ENCODE measurements at places on chromosomes 11 and 22. TPM values are rescaled to one million over a fixed set of nuclear protein-coding genes. Genes with fewer than 3 reads are reported as not detected.
A peak's percentile ranks its signal among the peaks of the same experiment; 100 is the strongest.

The HBG2 gene
- polyA plus RNA-seq, result not detected

The KCTD17 gene
- polyA plus RNA-seq, result 8.4 TPM

The MPZL3 gene
- polyA plus RNA-seq, result 4.2 TPM

The PHOX2A gene
- not detected for polyA plus RNA-seq

The PAAF1 gene
- polyA plus RNA-seq, result 12.9 TPM

The GRIA4 gene
- not detected for polyA plus RNA-seq

The GLYAT gene
- polyA plus RNA-seq, result not detected

The SAA2 gene
- not detected for polyA plus RNA-seq

The XBP1 gene
- polyA plus RNA-seq, result 215 TPM

GRCh38 chr11:87425391-87425790 is 387.7 kb downstream of the TMEM135 start:
- H3K27ac ChIP-seq, result no peak overlapping the region
- H3K27me3 ChIP-seq, result no peaks in the 10 kb centered on the region
- H3K36me3 ChIP-seq, result no peaks in the 10 kb centered on the region

GRCh38 chr11:65873318-65874156 is 937 bp upstream of the EFEMP2 start:
- peaks cover 20% of the 10 kb centered on the region for H3K4me1 ChIP-seq
- no peaks in the 10 kb centered on the region for H3K36me3 ChIP-seq
- DNase-seq, result peak; percentile 92
- H3K4me3 ChIP-seq, result peak overlapping the region; percentile 79

DNA sequence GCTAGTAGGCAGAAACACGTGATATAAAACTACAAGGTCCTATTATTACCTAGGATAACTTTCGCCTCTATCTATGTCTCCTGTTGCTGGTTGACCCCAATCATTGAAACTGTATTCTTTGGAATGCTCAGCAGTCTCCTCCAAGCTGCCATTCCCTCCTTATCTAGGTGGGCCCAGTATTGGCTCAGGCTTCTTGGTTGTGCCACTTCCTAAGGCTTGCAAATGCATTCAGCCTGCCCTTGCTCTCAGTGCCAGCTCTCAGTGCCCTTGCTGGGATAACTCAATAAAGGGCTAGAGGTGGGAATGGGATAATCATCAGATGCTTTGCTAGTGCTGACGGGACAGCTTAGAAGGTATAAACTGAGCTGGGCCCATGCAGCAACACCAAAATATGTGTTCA is 13.6 kb downstream of the CD44 start:
- no peak for DNase-seq
- peaks cover 9% of the 10 kb centered on the region for H3K4me1 ChIP-seq
- H3K36me3 ChIP-seq, result peaks cover 93% of the 10 kb centered on the region
- H3K27ac ChIP-seq, result no peak overlapping the region

DNA sequence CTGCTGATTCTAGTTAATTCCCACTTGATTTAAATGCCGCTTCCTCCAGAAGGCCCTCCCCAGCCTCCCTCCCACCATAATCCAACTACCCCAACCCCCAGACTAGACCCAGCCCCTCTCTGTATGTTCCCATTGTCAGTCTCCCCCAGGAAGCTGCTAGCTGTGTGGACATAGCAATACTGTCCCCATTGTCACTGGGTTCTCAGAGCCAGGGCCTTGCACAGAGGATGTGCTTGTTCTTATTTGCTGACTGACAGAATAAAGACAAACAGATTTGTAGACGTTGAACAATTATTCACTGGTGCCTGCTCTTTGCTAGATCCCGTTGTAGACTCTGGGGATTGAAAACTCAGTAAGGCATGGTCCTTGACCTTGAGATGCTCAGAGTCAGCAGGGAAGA is 45.7 kb upstream of the NAV2 start:
- no peaks in the 10 kb centered on the region for H3K36me3 ChIP-seq
- H3K27ac ChIP-seq, result no peak overlapping the region
- no peak overlapping the region for H3K4me3 ChIP-seq
- no peak for DNase-seq
- peaks cover 22% of the 10 kb centered on the region for H3K4me1 ChIP-seq

GRCh38 chr11:19244084-19244483 is 3.3 kb upstream of the E2F8 start:
- DNase-seq, result peak; percentile 62
- H3K36me3 ChIP-seq, result no peaks in the 10 kb centered on the region
- peaks cover 45% of the 10 kb centered on the region for H3K4me1 ChIP-seq
- H3K27ac ChIP-seq, result no peak overlapping the region

DNA sequence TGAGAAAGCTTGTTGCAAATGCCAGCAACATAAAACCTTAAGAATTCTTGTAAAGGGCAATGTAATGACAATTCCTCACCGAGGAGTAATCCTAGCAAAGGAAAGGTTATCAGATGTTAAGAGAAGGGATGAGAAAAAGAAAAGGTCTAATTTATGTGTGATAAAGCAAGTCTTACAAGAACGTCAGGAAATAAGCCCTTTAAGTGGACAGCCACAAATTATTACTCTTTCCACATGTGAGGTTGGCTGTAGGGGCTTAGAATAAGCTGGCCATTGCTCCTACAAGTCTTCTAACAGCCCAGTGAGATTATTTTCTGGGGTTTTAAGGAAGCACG is 9.3 kb downstream of the LAYN start:
- no peaks in the 10 kb centered on the region for H3K4me1 ChIP-seq
- H3K36me3 ChIP-seq, result no peaks in the 10 kb centered on the region
- no peak for DNase-seq
- H3K27me3 ChIP-seq, result no peaks in the 10 kb centered on the region

GRCh38 chr11:71198141-71198822 is 54.1 kb downstream of the SHANK2 start:
- DNase-seq, result no peak
- no peak overlapping the region for H3K4me3 ChIP-seq
- no peaks in the 10 kb centered on the region for H3K36me3 ChIP-seq
- H3K4me1 ChIP-seq, result no peaks in the 10 kb centered on the region
- no peaks in the 10 kb centered on the region for H3K27me3 ChIP-seq
- no peak overlapping the region for H3K27ac ChIP-seq

DNA sequence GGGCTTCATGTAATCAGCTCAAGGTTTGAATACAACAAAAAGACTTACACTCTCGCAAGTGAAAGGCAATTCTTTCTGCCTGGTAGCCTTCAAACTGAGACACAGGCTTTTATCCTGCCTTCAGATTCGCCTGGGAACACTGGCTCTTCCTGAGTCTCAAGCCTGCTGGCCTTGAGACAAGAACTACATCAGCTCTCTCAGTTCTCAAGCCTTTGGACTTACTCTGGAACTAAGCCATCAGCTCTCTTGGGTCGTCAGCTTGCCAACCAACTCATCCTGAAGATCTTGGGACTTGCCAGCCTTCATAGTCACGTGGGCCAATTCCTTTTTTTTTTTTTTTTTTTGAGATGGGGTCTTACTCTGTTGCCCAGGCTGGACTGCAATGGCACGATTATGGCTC is 35.7 kb upstream of the LRRC10B start:
- H3K4me3 ChIP-seq, result no peak overlapping the region
- DNase-seq, result no peak
- H3K4me1 ChIP-seq, result no peaks in the 10 kb centered on the region
- H3K27ac ChIP-seq, result no peak overlapping the region
- H3K36me3 ChIP-seq, result peaks cover 45% of the 10 kb centered on the region

- H3K27me3 ChIP-seq, result no peaks in the 10 kb centered on the region
- DNase-seq, result no peak
- no peak overlapping the region for H3K27ac ChIP-seq
- H3K4me3 ChIP-seq, result no peak overlapping the region
- H3K36me3 ChIP-seq, result no peaks in the 10 kb centered on the region
Measured at GRCh38 chr11:26399336-26399735, 67.4 kb downstream of the ANO3 start.

- no peak overlapping the region for H3K4me3 ChIP-seq
- no peak for DNase-seq
- H3K27ac ChIP-seq, result no peak overlapping the region
- H3K36me3 ChIP-seq, result no peaks in the 10 kb centered on the region
- H3K27me3 ChIP-seq, result peaks cover under 1% of the 10 kb centered on the region
- no peaks in the 10 kb centered on the region for H3K4me1 ChIP-seq
Measured at GRCh38 chr11:17702876-17703275, 16.5 kb upstream of the MYOD1 start.

DNA sequence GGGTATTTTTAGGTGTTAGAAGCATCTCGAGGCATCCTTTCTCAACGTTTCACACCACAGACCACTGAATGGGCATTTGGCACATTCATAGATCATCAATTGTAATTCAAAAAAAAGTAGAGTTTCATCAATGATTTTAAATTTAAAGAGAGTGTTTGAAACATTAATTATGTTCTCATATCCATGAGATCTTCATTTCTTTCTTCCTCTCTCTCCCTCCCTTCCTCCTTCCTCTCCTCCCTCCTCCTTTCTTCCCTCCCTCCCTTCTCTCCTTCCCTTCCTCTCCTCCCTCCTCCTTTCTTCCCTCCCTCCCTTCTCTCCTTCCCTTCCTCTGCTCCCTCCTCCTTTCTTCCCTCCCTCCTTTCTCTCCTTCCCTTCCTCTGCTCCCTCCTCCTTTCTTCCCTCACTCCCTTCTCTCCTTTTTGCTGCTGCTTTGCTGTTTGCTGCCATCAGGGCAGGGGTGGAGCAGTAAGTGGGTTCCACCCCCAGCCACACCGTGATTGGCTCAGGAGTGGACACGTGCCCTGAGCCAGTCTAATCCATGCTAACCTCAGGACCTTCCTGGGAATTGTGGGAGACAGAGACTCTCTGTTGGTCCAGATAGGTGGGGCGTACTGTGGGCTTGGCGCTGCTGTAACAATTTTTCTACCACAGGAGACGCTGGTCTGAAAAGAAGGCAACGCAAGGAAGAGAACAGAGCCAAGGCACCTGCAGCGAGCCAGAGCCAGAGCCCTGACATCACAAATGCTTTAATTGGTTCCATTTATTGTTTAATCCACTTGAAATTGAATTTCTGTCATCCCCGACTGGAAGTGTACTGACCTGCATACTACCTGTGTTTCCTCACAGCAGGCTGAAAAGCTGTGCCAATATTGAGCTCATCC is 33.7 kb upstream of the APOBEC3A start:
- H3K36me3 ChIP-seq, result no peaks in the 10 kb centered on the region
- H3K4me1 ChIP-seq, result peaks cover 7% of the 10 kb centered on the region
- H3K27ac ChIP-seq, result no peak overlapping the region
- peaks cover 20% of the 10 kb centered on the region for H3K27me3 ChIP-seq
- DNase-seq, result no peak
- H3K4me3 ChIP-seq, result no peak overlapping the region

DNA sequence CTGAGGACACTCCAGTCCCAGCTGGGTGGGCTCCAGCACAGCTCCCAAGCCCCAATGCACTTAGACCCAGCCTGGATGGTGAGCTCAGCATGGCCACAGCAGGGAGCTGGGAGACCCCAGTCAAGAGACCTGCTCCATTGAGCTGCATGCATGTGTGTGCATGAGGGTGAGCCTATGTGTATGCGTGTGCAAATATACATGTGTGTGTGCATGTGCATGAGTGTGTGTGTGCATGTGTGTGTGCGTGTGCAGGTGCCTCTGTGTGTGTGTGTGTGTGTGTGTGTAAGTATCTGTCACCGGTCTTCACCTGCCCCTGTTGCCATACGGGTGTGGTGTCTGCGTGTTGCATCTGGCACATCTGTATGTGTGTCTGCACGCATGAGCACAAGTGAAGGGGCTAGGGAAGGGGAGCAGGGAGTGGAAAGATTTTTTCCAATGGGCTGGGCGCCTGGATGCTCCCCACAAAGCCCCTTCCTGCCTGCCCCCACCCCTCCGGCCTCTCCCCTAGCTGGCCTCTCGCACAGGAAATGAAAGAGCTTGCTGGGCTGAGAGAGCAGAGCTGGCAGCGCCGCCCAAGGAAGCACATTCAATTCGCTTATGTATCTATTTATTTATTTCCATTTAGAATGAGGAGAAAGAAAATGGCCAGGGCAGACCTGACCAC is 4.1 kb downstream of the TSPAN32 start:
- no peaks in the 10 kb centered on the region for H3K27me3 ChIP-seq
- H3K27ac ChIP-seq, result peak overlapping the region; percentile 51
- no peaks in the 10 kb centered on the region for H3K36me3 ChIP-seq
- peak; percentile 25 for DNase-seq
- peaks cover 53% of the 10 kb centered on the region for H3K4me1 ChIP-seq

DNA sequence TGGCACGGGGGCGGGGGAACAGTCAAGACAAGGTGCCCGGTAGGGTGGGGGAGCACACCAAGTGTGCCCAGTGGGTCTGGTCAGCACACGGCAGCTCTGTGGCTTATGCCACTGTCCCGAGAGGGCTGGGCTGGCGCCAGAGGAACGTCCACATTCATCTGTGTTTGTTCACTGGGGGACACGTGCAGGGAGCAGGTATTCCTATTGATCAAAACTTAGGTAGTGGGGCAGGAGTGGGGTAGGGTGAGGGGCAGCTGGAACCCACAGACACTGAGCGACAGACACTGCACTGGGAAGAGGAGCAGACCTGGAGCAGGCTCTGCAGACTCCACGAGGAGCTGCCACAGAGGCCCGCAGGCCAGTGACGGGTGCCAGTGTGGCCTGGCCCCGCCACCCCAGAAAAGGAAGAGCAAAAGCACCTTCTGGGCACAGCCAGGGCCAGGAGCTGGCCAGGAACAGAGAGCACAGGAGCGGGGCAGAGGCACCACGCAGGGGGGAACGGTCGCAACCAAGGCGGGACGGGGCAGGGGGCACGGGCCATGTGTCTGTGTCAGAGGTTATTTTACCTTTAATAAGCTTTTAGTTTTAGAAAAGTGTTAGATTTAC is 2.1 kb upstream of the MOB2 start:
- H3K27ac ChIP-seq, result no peak overlapping the region
- no peaks in the 10 kb centered on the region for H3K27me3 ChIP-seq
- peaks cover 4% of the 10 kb centered on the region for H3K36me3 ChIP-seq
- no peak overlapping the region for H3K4me3 ChIP-seq

DNA sequence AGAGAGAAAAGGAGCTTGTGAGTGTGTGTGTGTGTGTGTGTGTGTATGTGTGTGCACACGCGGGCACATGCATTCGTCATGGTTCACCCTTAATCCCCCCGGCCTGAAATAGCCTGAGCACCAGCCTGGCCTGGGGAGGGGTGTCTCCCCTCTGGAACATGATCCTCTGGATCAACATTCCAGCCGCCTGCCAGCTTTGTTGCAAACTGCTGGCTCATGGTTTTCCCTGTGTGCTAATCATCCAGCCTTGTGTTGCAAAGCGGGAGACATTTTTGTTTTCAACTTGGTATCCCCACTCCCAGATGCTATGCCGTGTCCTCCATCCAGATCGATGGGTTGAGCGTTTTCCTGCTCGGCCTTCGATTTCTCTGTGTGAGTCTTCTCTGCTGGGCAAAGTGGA is 94.3 kb downstream of the FEZ1 start:
- no peak overlapping the region for H3K4me3 ChIP-seq
- H3K27me3 ChIP-seq, result peaks cover 32% of the 10 kb centered on the region
- no peaks in the 10 kb centered on the region for H3K36me3 ChIP-seq
- H3K27ac ChIP-seq, result no peak overlapping the region
